DND-41 (cell line): ENCODE measurements at places on chromosomes 5 and 9.

- DNase-seq: no peak
Observed at GRCh38 chr9:126745574-126746411, 59.0 kb upstream of the ZBTB43 start.

GRCh38 chr5:44565360-44565759 lies 176.1 kb upstream of the FGF10 start:
- DNase-seq: no peak

- no peak for DNase-seq
Observed at GRCh38 chr9:138064547-138064946, 187.0 kb downstream of the CACNA1B start.

GRCh38 chr9:113933671-113934070 lies 57.6 kb downstream of the ZNF618 start:
- no peak for DNase-seq

- DNase-seq: no peak
Observed at GRCh38 chr9:16642421-16643109, 227.9 kb downstream of the BNC2 start.

GRCh38 chr9:128916204-128916603 lies 4.6 kb upstream of the PHYHD1 start:
- no peak for DNase-seq
